ENCODE measurements at places on chromosomes 13 and 19. TPM values are rescaled to one million over a fixed set of nuclear protein-coding genes. Genes with fewer than 3 reads are reported as not detected.

DNA sequence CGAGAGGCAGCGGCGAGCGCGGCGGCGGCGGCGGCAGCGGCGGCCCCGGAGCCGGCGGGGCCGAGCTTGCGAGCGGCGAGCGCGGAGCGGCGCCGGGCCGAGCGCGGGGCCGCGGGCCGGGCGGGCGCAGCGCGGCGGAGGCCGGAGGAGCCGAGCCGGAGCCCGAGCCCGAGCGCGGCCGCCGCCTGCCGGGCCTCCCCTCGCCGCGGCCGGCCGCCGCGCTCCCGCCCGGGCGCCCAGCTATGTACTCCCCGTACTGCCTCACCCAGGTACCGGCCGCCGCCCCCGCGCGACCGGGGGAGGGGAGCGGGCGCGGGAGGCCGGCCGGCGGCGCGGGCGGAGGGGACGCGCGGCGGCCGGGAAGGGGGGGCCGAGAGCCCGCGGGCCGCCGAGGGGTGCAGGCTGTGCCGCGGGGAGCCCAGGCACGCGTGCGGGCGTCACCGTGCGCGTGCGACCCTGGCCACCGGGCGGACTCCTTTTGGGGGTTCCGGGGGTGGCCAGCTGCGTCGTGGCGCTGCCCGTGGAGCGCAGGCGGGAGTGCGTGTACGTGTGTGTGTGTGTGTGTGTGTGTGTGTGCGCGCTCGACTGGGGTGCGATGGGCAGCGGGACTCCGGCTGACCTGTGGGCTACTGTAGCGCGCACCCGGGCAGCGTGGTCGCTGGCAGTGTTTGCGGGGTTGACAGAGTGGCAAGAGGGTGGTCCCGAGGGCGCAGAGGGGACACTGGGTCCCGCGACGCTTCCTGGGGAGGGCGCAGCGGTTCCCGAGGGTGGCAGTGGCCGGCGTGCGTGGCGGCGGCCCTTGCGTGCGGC lies 526 bp downstream of the NFIX start:
- no peak for DNase-seq

DNA sequence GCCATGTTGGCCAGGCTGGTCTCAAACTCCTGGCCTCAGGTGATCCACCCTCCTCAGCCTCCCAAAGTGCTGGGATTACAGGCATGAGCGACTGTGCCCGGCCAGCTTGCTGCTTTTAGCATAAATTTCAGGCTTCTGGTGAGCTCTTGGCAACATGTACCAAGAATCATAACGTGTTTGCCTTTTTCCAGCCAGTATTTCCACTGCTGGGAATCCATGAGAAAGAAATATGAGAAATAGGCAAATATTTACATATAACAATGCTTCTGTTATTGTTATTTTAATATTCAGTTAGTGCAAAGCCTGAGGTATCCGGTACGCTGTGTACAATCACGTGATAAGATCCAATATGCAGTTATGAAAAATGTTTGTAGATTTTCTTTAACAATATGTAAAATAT lies 29.2 kb upstream of the CERS4 start:
- DNase-seq = no peak

- DNase-seq = peak; percentile 30
Observed at GRCh38 chr13:62631619-62632018, 1216.0 kb upstream of the PCDH20 start.

DNA sequence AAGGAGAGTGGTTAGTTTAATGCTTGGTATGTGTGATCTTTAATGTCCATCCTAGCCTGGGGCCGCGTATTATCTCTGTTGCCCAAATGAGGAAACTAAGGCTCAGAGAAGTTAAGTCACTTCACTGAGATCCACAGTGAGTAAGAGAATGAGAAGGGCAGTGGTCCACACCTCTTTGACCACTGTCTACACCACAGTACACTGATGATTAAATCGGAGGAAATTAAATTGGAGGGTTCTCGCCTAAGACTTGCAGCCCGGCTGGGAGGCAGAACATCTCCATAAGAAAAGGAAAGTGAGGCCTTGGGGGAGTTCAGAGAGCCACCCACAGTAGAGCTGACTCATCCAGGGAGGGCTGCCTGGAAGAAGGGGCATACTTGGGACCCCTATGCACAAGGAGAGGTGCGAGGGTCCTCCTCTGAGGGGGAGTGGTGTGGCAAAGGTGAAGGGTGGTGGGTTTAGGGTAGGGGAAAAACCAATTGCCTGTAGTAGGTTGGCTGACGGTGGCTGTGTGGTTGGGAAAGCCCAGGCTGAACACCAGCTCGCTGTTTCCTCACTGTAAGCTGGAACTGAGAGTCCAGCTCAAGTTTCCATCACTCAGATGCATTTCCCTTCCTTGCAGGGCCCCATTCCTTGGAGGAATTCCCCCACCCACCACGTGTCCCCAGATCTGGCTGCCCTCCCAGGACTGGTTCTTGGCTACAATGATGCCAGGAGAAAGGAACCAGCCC lies 15.0 kb upstream of the DHRS12 start:
- DNase-seq = no peak

DNA sequence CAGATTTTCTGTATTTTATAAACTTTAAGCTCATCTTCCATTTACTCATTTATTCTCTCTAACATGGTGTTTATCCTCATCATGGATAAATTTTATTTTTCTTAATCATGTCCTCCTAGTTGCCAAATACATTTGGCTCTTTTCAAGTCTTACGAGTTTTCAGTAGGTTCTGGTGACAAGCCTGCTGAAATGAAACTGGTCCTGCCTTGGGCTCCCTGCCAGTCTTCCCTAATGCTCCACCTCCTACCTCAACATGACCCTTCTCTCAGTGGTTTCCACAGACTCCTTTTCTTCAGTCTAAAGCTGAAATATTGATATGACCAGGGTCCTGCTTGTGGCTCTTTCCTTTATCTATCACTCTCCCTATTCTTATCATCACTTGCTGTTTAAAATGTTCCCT lies 81.2 kb downstream of the TRPC4 start:
- no peak for DNase-seq

GRCh38 chr13:97648881-97649224 lies 214.9 kb downstream of the RAP2A start:
- no peak for DNase-seq

DNA sequence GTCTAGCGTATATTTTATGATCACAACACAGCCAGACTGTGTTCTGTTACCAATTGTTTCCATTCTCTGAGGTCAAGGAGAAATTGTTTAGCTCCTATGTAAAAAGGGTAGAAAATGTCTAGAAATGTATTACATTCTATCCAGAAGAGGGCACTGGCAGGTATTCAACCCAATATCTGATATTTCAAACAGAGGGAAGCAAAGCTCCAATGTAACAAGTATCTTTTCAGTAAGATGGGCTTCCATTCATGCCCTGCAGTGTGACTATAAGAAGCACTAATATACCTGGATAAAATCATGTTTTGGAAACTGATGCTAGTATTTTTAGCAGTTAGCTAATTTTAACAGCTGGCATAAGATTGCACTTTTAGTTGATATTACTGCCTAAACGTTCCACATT lies 312.7 kb downstream of the FGF14 start:
- no peak for DNase-seq

DNA sequence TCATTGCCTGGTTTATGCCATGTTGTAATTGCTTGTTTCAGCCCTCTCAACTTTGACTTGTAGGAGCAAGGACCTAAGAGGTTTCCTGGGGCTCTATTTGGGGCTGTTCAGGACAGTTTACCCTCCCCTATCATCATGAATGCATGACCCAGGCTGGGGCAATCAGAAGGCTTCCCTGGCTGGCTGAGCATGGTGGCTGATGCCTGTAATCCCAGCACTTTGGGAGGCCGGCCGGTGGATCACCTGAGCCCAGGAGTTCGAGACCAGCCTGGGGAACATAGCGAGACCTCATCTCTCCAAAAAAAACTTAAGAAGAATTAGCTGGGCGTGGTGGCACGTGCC lies 6.1 kb upstream of the LSM4 start:
- DNase-seq = no peak

DNA sequence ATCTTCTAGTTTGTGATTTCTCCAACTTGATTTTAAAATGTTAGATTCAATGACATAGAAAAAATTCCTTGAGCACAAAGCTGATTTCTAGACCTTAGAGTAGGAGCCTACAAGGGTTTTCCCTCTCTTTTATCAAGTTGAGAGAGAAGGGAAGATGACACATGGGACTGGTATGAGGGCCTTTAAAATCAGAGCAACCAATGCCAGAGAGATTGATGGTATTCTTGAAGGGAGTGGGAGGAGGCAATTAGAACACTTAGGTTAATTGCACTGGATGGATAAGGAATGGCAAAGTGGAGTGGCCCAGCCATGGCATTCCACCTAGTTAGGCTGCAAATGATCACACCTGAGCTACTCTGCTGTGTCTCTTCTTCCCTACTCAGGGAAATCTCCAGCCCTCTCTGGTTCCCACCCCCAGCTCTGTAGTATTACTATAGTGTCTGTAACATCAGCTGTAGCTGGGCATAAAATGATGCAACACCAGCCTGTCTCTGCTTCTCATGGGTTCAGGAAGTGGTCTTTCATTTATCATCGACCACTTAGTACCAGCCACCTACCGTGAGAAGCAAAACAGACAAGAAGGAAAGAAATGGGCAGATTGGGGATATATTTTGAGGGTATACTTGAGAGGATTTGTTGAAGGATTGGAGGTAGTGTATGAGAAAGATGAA lies 333.6 kb downstream of the DLEU7 start:
- DNase-seq = no peak

GRCh38 chr13:21465710-21466160 lies 6.6 kb upstream of the ZDHHC20 start:
- peak; percentile 46 for DNase-seq

- DNase-seq = no peak
Observed at GRCh38 chr13:65090186-65090585, 2139.9 kb downstream of the PCDH9 start.

CASP14 gene
- polyA plus RNA-seq = not detected

C13orf42 gene
- not detected for polyA plus RNA-seq

ASF1B gene
- polyA plus RNA-seq = 18.3 TPM

CCL25 gene
- 0.41 TPM for polyA plus RNA-seq

OR1M1 gene
- polyA plus RNA-seq = 0.11 TPM

SPACA6 gene
- 13.5 TPM for polyA plus RNA-seq

CARS2 gene
- polyA plus RNA-seq = 78.5 TPM

Measured in left lung (tissue), 14 donors.